ENCODE measurements at places on chromosomes 16 and 17. TPM values are rescaled to one million over a fixed set of nuclear protein-coding genes. Genes with fewer than 3 reads are reported as not detected.

Gene MLKL
- 2.8 TPM for total RNA-seq

Gene KLHL10
- not detected for total RNA-seq

Gene CLEC18A
- total RNA-seq, result 0.03 TPM

Gene CLTC
- 287 TPM for total RNA-seq

Gene CCL5
- total RNA-seq, result 4.4 TPM

Gene KRT34
- total RNA-seq, result 0.49 TPM

Gene CDH11
- total RNA-seq, result 22.1 TPM

DNA sequence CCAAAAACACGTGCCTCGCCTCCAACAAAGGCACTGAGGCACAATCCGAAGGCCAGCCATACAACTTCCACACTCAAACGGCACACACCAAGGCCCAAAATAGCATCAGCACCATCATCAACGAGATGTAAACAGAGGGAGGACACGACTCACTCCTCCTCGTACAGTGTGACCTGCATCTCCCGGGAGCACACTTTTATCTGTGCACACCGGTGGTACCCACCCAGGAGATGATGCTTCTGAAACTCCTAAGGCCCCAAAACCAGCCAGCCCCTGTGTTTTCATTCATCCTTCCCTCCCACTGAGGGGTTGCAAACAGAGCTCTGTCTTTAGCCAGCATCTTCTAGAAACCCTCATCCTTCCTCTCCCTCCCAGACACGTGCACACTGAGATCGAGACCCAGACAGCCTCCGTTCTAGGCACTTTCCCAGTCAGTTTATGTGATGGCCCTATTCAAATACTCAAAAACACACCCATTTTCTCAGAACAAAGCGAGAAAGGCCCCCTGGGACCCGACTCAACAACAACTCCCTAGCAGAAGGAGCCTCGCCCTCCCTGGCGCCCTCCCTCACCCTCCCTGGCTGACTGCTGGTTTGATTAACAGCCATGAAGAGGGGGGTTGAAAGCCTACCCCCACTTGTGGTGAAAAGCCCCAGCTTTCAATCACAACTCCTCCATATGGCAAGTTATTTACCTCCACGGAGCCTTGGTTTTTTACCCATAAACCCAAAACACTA is 76.3 kb downstream of the GAS7 start:
- peak; percentile 22 for DNase-seq

- DNase-seq, result no peak
These were observed 136.3 kb downstream of the BANP start for GRCh38 chr16:88087517-88087877.

DNA sequence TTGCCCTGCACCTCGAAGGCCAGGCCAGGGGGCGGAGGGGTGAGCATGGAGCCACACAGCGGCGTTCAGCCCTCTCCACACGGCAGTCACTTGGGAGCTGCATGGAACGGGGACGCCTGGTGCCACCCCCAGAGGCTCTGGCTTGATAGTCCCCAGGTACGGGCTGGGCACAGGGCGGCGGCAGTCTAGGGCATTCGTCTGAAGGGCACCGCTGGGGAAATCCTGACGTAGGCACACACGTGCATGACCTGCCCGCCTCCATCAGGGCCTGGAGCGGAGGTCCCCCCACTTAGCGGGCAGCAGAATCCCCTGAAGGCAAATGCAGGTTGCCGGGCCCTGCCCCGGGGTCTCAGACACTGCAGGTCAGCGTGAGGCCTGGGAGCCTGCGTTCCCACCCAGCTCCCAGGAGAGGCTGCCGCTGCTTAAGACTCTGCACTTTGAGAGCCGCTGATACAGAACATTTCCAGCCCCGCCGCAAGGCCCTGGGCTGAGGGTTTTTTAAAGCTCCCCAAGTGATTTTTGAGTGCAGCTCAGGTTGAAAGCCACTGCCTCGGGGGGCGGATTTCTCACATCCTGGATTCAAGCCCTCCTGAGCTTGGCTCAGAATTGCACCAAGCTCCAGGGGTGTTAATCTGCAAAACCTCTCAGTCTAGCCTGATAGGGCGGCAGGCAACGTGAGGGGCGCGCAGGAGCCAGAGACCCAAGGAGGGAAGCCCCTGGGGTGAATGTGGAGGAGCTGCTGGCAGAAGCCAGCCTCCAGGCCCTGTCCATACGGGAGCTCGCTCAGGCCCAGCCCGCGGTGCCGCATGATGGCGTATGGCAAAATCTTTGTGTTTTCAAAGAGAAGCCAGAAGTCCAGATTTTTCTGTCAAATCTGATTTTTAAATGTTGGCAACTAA is 182.3 kb upstream of the GSE1 start:
- no peak for DNase-seq

DNA sequence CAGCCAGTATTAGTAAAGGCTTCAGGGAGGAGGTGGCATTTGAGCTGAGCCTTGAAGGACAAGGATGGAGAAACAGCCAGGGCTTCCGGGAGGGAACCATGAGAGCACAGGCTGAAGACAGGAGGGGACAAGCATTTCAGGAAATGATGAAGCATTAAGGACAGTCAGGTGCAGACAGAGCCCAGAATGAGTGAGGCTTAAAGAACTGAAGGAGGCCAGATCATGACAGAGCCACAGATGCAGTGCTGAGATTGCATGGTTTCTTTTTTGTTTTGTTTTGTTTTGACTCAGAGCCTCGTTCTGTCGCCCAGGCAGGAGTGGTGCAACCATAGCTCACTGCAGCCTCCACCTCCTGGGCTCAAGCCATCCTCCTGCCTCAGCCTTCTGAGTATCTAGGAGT is 211.5 kb downstream of the SOX9 start:
- DNase-seq, result no peak

DNA sequence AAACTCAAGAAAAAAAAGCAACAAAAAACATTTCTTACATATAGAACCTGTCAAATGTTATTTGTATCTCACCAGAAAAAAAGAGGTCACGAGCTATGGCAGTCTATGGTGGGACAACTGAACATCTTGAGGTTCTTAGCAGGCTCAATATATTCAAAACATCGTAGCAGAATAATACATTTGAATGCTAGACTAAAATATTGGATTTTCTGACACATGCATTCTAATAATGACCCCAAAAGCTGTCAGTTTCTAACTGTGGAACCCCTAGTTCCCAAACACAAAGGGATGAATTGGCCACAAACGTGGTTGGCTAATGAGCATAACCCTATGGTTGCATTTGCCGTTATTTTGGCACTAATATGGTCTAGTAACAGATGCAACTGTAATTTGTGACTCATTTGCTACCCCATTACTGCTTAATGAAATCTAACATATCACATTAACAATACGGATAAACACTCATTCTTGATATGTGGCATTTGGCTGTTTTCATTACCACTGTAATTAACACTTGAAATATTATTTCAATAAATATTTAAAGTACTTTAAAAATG is 81.2 kb downstream of the TOX3 start:
- no peak for DNase-seq

DNA sequence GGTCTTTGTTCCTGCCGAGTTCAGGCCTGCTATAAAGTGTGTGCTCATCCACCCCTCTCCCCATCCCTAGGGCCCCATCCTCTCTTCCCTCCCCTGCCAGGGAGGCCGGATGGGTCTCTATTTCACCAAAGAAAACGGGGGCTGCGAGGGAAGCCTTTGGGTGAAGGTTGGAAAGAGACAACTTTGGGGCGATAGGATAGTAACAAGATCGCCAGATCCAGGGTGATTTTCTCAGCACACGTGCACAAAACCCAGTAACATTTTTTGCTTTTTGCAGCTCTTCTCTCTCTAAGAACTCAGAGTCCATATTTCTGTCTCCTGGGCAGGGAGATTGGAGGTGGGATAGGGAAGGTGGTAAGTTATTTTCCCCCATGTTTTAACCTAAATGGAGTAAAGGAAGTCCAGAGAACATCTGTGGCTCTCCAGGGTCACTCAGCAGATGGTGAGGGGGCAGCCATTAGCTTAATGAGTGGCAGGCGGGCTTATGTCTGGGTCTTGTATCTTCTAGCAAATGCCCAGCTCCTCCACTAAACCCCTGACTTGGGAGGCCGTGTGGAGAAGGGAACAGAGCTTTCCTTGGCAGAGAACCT is 6.9 kb downstream of the CCR7 start:
- DNase-seq, result no peak

DNA sequence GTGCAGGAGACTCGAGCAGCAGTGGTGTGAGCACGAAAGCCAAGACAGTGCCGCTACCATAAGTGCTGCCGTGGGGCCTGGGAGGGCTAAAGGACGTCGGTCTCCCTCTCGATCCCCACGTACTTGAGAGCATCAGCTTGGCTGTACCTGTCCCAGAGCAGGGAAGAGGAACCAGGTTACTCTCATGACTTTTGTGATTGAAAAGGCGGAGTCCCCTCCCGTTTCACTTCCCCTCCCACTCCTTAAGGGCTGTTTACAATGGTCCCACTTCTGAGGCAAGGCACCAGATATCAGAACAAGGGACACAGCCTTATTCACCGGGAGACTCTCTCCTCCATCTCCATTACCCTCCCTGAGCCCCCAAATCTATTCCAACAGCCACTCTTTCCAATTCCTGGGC is 20.1 kb downstream of the CNTNAP1 start:
- no peak for DNase-seq

DNA sequence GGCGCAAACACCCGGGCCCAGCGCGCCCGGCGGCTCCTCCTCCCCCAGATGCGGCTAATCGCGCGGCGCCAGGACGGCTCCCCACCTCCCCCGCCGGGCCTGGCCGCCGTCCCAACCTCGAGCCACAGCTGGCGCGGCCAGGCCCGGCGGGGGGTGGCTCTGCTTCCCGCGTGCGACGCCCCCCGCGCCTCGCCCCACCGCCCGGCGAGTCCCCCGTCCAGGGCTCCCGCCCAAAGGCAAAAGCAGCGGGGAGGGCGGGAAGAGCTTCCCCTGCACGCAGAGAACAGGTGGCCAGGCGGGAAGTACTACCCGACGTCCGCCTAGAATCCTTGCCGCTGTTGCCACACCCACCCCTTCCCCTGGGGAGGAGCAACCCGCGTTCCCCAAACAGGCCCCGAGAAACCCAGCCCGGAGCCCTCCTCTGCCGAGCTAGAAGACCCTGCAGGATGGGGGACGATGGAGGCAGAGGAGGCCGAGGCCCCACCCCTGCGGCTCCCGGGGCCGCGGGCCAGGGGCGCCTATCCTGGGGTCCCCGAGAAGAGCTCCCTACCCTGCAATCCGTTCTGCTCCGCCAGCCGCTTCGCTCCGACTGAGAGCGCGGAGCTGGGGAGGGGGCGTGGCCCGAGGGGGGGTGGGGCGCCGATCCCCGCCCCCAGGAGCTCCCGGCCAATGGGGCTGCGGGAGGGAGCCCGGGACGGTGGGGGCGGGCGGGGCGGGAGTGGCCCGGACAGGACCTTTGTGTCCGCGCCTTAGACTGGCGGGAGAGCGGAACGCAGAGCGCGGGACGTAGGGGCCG is at the start of gene CARHSP1:
Gene CARHSP1 (minus strand): TSS at position 591 of the 796 bp plus-strand sequence. CDS start 9,678 bp downstream, outside the sequence.
- peak; percentile 95 for DNase-seq

DNA sequence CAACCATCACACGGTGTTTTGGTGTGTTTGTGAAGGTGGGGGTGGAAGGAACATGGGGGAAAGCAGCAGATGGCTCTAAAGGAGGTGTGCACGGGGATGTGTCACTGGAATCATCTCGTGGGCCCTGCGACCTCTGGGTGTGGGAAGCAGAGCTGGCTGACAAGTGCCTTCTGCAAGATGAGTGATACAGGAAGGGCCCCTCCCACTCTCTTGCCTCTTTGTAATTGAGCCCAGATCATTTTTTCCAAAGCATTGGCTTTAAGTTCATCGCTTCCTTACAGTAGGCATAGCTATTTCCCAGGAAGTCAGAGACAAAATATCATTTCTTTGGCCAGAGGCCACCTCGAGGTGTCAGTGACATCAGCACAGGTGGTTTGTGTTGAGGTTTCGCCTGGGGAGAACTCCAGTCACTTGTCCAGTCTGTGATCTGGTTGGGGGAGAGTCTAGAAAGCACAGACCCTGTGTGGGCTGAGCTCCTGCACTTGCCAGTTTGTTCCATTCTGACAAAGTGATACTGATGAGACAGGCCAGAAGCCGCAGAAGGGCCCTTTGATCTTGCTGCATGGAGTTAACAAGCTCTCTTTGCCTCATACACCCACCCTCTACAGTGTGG is 20.6 kb upstream of the SNTB2 start:
- DNase-seq, result no peak

DNA sequence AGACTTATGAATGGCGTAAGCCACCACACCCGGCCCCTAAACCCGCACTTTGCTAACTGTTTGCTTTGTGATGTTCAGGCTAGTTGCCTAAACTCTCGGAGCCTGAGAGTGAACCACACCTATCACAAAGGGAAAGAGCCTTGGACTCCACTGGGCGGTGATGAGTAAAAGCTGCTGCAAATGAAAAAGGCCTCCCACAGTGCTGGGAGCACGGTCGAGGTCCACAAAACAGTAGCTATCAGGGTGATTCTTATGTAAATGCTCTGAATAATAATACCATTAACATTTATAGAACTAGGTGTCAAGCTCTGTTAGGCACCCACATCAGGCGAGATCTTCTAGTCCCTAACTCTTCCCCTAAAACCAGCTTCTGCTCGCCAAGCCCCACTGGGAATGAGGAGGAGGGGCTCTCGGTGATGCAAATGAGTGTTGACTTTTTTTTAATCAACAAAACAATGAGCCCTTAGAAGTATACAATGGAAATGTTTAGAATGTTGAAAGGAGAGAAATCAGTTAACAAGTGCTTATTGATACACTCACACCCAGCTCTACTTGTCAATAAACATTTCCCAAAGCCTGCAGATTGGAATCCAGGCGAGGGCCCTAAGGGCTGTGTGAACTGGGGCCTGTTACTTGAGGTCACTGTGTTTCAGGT is 19.8 kb downstream of the FBRS start:
- DNase-seq, result no peak

- DNase-seq, result no peak
These were observed 6.8 kb downstream of the KCNG4 start for GRCh38 chr16:84232969-84233368.

GRCh38 chr17:37608351-37609169 is 658 bp downstream of the SYNRG start:
- DNase-seq, result no peak

- DNase-seq, result no peak
These were observed 4.6 kb upstream of the KCNJ16 start for GRCh38 chr17:70070305-70071027.

DNA sequence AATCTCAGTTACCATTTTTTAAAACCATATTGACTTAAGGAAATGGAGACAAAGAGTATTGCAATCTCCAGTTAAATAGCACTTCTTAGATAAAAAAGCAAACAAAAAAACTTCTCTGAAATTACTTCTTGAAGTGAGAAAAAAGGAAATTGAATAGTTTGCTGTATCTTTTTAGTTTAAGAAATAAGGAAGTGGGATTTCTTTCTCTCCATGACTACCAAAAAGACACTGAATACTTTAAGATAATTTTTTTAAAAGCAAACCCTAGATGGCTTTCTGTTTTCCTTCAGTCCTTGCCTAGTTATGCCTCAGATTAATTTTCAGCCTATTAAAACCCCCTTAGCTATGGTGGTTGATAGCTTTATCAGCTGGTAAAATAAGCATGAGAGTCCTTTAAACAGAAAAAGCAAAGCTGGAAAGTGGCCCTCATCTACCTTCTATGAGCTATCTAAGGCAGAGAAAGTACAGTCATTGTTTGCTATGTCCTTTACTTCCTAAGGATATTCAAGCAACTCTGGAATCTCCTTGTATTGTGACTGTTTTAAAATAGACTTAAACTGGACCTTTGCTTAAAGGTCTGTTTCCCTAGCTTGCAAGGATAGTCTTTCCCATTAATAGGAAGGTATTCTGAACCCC is 28.6 kb downstream of the TPPP3 start:
- no peak for DNase-seq

Measured in MG63 (cell line).